CD4-positive, alpha-beta T cell treated with Interleukin-4 for 4 hours (primary cell): ENCODE measurements at places on chromosomes 5 and 9.

GRCh38 chr9:12968093-12968492 lies 193.3 kb downstream of the LURAP1L start:
- DNase-seq, result no peak

DNA sequence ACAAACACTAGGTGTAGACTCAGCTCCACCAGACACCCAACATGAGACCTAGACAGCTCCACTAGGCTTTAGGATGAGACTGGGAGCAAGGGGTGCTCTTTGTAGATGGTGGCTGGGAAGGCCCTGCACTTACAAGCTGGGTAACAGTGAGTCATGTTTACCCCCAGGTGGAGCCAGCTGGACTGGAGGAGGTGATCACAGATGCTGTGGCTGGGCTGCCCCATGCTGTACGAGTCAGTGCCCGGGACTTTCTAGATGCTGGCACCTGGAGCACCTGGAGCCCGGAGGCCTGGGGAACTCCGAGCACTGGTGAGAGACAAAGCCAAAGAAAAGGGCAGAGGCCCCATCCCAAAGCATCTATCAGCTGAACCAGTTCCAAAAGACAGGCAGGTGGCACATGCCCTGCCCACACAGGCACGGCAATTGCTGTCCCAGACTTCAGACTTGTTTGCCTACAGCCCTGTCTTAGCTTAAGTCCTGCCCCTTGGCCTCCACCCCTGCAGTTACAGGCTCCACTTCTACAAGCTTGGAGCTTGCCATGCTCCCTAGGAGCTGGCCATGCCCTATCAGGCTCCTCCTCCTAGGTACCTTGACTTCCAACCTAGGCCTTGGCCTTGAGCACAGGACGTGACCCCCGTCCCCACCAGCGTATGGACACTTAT lies 2.7 kb downstream of the CCL27 start:
- peak; percentile 24 for DNase-seq

DNA sequence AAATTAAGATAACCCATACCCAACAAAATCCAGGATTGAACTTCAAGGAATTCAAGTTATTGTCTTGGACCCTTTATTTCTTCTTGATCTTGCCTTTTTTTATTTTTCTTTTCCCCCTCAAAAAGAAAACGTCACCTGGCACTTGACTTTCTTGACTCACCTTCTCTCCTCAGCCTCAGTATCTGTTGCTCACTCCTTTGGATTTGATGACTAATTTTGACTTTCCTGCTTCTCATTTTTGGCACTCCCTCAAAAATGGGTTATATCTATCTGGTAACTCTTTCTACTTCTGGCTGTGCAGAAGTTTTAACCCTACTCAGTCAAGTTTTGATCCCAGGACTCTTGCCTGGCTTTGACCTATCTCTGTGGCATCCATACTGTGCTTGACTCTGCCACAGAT lies 66.6 kb upstream of the SPATA31D4 start:
- no peak for DNase-seq

DNA sequence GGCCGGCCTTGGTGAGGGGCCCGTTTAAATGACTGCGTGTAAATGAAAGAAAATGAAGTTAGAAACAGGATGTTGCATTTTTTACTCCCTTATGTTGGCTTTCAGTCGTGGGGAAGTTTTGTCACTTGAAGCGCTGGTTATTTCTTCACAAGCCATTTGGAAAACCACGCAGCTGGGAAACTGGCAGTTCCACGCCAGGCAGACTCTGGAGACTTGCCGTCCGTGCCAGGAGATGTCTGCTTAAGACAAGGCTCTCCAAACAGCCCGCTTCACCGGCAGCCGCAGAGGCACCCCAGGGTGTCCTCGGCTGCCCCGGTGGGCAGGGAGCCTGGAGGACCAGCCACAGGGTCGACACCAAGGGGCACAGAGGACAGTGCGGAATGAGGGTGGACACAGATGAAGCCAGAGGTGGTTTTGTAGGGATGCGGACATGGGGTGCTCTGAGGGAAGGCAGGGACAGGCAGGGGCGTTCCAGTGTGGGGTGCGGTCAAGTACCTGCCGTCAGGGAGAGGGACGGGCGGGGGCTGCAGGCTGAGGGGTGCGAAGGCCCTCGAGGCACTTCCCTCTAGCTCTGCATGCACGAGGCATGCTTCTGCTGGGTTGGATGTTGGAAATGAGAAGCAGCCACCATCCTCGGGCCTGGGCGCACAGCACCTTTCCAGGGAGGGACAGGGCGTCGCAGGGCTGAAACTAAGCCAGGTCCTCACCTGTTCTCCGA lies 11.1 kb upstream of the AJM1 start:
- DNase-seq, result no peak

GRCh38 chr5:79075646-79076426 lies 6.3 kb downstream of the BHMT2 start:
- DNase-seq, result no peak

- no peak for DNase-seq
Measured at GRCh38 chr9:27117489-27118135, 8.6 kb downstream of the TEK start.

DNA sequence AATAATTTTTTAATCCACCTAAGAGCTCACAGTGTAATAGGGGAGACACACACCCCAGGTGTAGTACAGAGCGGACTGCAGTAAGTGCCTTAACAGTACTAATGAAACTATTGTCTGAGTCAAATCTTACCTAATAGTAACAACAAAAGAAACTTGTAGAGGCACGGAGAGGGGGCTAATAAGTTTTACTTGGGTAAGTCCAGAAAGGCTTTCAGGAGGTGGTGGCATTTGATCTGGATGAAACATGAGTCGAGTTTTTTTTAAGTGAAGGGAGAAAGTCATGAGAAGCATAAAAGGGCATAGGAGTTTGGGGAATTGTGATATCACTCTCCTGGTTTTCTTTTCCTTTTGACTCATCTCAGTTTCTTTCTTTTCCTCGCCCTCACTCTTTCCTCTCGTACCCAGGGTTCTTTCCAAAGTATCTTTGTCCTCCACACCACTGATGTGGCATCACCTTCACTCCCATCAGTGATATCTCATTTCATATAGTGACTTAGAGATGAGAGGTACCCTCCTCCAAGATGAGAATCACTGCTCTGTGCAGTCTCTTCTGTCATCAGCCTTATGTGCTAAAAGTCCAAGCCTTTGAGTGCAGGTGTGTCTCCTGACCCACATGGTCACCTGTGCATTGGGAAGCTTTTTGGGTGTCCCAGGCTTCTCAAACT lies 2.0 kb downstream of the CTNNA1 start:
- no peak for DNase-seq

DNA sequence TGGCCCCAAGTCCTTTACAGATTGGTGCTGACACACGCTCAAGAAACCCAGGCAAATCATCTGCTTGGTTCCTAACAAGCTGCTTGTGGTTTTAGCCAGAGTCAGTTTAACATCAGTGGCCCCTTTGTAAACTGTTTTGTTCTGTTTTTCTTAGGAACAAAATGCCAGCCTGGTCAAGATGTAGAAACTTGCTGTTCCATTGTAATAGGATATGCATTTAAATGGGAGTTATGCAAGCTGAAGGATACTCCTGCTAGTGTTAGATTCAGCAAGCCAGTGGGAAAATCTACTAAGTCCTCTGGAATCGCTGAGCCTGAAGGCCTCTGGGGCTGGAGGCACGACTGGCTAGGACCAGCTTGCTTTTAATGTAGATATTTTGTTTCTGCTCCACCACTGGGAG lies 391.1 kb downstream of the TLE4 start:
- no peak for DNase-seq

DNA sequence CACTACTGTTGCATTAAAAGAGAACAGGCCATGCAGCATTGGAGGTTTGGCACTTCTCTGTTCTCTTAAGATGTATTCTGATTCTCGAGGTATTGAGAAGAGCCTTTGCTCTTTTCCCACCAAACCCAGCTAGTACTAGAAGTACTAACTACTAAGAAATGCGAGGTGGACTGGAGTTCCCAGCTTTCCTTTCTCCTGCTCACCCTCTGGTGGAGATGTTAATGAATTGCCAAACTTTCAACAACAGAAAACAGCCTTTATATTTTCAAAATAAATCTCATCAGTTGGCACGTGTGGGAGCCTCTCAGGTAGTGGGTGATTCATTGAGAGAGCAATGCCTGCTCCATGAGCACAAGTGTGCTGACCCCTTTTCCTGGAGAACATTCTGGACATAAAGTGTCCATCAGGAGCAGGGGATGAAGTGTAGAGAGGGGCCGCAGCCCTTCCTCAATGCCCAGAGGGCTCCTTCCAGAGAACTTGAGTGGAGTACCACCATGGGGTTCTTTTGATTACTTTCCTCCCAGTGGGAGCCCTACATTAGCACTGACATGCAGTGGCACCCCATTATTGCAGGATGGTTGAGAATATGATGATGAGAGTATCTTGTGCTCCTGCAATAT lies 45.7 kb downstream of the TMEM174 start:
- DNase-seq, result no peak

- no peak for DNase-seq
Measured at GRCh38 chr5:143156572-143156971, 246.9 kb downstream of the NR3C1 start.

GRCh38 chr5:50325237-50325832 lies 115.8 kb downstream of the EMB start:
- peak; percentile 34 for DNase-seq

DNA sequence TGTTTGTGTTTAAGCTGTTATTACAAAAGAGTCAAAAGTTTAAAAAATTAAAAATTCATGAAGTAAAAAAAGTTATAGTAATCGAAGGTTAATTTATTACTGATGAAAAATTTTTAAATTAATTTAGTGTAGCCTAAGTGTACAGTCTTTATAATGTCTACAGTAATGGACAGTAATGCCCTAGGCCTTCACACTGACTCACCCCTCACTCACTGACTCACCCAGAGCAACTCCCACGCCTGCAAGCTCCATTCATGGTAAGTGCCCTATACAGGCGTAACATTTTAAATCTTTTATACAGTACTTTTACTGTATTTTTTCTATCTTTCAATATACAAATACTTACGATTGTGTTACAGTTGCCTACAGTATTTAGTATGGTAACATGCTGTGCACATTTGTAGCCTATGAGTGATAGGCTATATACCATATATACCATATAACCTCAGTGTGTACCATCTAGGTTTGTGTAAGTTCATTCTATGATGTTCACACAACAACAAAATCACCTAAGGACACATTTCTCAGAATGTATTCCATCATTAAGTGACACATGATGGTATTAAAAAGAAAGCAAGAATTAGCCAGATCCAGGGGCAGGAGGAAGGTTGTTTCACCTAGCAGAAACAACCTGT lies 40.1 kb downstream of the DCAF10 start:
- DNase-seq, result no peak

DNA sequence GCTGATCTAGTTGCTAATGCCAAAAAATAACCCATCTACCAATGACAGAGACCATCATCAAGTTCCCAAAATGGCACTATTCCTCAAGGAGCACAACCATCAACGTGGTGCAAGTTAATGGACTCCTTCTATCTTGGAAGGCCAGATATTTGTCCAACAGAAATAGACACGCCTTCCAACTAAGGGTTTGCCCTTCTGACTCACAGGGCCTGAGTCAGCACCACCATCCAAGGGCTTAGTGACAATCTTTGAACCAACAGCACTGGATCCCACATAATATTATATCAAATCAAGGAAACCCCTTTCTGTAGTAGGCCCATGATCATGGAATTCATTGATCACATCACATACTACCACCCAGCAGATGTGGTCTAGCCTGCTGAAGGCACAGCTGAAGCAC lies 84.3 kb downstream of the MED27 start:
- no peak for DNase-seq

DNA sequence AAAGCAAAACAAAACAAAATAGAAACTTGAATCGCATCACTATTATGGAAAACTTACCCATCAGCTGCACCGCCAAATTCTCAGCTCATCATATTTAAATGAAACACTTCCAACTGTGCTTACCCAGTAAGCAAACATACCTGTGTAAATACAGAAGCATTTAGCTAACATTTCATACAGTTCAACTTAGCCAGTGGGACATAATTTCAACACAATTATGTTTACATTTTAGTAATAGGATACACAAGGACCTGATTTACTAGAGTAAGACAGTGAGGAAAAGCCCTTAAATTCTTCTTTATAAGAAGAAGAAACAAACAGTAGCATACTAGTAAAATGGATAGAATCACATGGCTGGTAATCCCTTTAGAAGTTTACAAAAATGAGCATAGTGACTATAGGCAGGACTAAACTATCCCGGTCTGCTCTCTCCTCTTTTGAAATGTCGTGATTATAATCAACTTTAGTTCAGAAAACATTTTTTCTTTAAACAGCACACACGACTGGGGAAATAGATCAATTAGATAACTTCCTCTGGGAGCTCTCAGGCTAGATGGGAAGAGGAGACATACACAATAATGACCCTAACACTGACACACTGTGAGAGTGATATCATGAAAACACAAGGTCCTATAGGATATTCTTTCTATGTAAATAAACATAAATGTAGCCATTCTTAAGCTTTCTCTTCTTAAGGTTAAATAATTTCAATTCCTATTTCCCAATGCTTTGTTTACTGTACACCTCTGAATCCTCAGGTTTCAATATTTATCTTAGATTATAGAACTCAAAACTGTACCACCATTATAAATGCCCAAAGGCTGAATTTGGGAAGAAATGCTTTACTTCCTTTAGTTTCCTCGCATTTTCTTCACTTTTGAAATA lies 15.9 kb upstream of the CDC20B start:
- DNase-seq, result no peak

DNA sequence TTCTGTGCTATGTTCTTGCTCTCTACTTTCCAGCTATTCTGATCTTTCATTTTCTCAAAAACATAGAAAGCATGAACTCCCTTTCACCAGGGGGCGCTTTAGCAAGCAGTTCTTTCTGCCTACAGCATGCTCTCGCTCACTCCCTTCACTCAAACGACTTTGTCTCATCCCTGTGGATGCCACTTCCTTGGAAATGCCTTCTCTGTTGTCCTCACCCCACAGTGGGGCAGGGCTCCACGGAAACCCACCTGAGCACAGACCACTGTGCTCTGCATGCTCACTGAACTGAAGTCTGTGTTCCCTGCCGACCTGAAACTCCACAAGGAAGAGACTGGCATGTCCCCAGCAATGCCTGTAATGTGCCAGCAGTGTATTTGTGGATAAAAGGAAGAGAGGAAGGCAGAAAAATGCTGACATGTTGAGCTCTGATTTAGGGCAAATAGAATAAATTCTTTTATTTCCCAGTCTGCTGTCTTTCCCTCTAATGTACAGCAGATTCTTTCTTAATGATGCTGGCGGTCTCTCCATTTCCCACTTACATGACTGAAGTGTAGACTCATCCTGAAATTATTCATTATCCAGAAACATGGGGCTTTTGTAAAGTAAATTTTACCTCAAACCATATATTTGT lies 4.9 kb upstream of the ROR2 start:
- no peak for DNase-seq

DNA sequence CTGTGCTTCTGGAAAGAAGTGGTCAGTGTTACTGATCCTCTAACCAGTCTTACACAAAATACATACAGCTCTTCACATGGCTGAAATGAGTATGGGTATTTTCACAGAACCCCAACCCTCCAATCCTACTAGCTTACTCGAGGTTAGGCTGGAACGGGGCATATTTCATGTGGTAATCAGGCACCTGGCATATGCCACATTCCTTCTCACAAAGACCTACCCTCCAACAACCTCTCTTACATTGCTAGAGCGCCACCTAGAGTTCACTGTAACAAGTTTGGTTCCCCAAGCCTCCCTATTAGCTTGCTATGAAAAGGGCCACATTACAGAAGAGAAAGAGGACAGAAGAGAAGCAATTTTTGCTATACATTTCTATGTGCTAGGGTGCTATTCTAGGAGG lies 597.3 kb downstream of the PRELID2 start:
- DNase-seq, result no peak

- DNase-seq, result no peak
Measured at GRCh38 chr9:38662763-38663593, 42.6 kb upstream of the ANKRD18A start.

- DNase-seq, result peak; percentile 27
Measured at GRCh38 chr5:102865510-102866236, 110.6 kb downstream of the PAM start.
